Activated CD4-positive, alpha-beta memory T cell treated with anti-CD3 and anti-CD28 coated beads, Interleukin-2, amount 10 ng/mL, durations not matched to agents 7 days and 5 days (primary cell): ENCODE measurements at places on chromosomes 13 and 19. TPM values are rescaled to one million over a fixed set of nuclear protein-coding genes. Genes with fewer than 3 reads are reported as not detected.

GRCh38 chr13:39540929-39541605, 61.9 kb downstream of the LHFPL6 start:
- DNase-seq: no peak
- H3K4me1 ChIP-seq: no peaks in the 10 kb centered on the region
- no peaks in the 10 kb centered on the region for H3K36me3 ChIP-seq
- no peak overlapping the region for H3K27ac ChIP-seq

- H3K36me3 ChIP-seq: peaks cover 22% of the 10 kb centered on the region
- H3K27me3 ChIP-seq: peaks cover 1% of the 10 kb centered on the region
- peak overlapping the region; percentile 98 for H3K27ac ChIP-seq
- peaks cover 62% of the 10 kb centered on the region for H3K4me1 ChIP-seq
- H3K4me3 ChIP-seq: peak overlapping the region; percentile 94
Observed at GRCh38 chr19:54160854-54161253, 1.3 kb upstream of the LENG1 start.

- peaks cover 20% of the 10 kb centered on the region for H3K27me3 ChIP-seq
- no peak for DNase-seq
- H3K4me1 ChIP-seq: peaks cover under 1% of the 10 kb centered on the region
- H3K36me3 ChIP-seq: no peaks in the 10 kb centered on the region
- no peak overlapping the region for H3K27ac ChIP-seq
Observed at GRCh38 chr13:51243832-51244231, 21.6 kb downstream of the FAM124A start.

DNA sequence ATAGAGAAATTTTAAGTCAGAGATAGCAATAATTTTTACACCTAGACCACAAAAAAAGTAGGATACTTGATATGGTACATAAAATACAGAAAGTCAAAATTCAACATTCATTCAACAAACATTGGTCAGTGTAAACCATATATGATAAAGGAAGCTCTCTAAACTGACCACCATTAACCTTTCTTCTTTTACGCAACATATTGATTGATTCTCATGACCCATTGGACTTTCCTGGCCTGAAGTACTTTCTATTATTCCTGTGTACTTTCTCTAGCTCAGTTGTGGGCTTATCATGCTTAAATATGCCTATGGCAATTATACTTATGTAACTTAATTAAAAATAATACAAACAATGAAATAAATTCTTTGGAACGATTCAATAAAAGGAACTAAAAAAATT, 10.7 kb downstream of the PIBF1 start:
- no peaks in the 10 kb centered on the region for H3K27me3 ChIP-seq
- no peak overlapping the region for H3K4me3 ChIP-seq
- peaks cover 2% of the 10 kb centered on the region for H3K4me1 ChIP-seq
- peaks cover 51% of the 10 kb centered on the region for H3K36me3 ChIP-seq

GRCh38 chr19:21617740-21618339, 112.4 kb downstream of the ZNF429 start:
- H3K27me3 ChIP-seq: no peaks in the 10 kb centered on the region
- no peaks in the 10 kb centered on the region for H3K4me1 ChIP-seq
- no peak for DNase-seq
- no peak overlapping the region for H3K4me3 ChIP-seq
- no peaks in the 10 kb centered on the region for H3K36me3 ChIP-seq
- H3K27ac ChIP-seq: no peak overlapping the region

DNA sequence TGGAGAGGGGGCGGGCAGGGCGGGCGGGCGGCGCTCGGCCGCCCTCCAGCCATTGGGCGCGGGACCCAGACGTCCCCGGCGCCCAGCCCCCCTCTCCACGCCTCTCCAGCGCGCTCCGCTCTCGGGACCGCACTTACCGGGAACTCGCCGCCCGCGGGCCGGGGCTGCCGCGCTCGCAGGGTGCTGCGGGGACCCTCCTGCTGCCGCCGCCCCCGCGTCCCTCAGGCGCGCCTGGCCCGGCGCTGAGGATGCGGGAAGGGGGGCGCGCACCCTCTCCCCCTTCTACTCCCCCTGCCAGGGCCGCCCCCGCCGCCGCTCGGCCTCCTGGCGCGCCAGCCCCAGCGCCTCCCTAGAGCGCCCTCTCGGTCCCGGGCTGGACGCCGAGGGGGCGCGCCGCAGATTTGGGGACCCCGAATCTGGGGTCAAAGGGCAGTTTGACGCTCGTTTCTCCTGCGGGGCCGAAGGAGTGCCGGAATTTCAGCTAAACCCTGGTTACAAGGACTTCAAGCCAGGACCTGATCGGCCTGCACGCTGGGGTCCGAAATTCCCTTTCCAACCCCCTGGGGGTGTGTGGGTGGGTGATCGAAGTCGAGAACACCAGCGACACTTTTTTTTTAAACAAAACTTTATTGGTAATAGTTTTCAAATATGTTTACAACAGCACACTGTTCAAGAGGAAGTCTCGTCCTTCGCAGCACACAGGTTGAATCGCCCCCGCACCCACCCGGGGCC, 696 bp upstream of the SAMD1 start:
- DNase-seq: peak; percentile 80
- peaks cover 27% of the 10 kb centered on the region for H3K36me3 ChIP-seq
- peak overlapping the region; percentile 98 for H3K27ac ChIP-seq
- no peaks in the 10 kb centered on the region for H3K27me3 ChIP-seq
- peak overlapping the region; percentile 99 for H3K4me3 ChIP-seq
- peaks cover 23% of the 10 kb centered on the region for H3K4me1 ChIP-seq

- H3K27ac ChIP-seq: peak overlapping the region; percentile 96
- peaks cover 30% of the 10 kb centered on the region for H3K4me1 ChIP-seq
- H3K4me3 ChIP-seq: peak overlapping the region; percentile 79
- peaks cover 59% of the 10 kb centered on the region for H3K36me3 ChIP-seq
- no peak for DNase-seq
- no peaks in the 10 kb centered on the region for H3K27me3 ChIP-seq
Observed at GRCh38 chr19:34678085-34678412, 571 bp downstream of the ZNF302 start.

DNA sequence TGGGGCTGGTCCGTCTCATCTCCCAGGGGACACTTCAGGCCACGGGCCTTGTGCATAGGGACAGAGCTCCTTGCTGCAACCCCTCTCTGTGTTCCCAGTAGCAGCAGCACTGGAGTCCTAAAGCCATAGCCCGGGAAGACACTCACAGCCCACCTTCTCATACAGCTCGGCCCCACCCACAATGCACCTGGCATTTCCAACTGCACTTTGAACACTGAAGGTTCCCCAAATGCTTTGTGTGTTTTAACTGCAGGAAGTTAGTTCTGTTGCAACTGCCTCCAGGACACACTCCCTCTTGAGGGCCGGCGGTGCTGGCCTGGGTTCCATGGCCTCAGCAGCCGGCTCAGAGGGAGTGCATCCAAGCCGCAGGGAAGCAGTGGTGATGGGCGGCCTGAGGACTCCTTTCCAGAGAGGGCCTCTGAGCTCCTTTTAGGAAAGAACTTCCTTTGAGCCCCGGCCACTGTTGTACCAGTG, 22.7 kb upstream of the TMEM255B start:
- no peak overlapping the region for H3K4me3 ChIP-seq
- peaks cover 17% of the 10 kb centered on the region for H3K27me3 ChIP-seq
- no peaks in the 10 kb centered on the region for H3K36me3 ChIP-seq
- H3K27ac ChIP-seq: no peak overlapping the region
- H3K4me1 ChIP-seq: peaks cover 9% of the 10 kb centered on the region

GRCh38 chr13:23386533-23386932, 47.0 kb downstream of the SACS start:
- no peak overlapping the region for H3K27ac ChIP-seq
- no peaks in the 10 kb centered on the region for H3K36me3 ChIP-seq
- peaks cover 26% of the 10 kb centered on the region for H3K4me1 ChIP-seq
- no peak overlapping the region for H3K4me3 ChIP-seq
- DNase-seq: no peak
- peaks cover 14% of the 10 kb centered on the region for H3K27me3 ChIP-seq

DNA sequence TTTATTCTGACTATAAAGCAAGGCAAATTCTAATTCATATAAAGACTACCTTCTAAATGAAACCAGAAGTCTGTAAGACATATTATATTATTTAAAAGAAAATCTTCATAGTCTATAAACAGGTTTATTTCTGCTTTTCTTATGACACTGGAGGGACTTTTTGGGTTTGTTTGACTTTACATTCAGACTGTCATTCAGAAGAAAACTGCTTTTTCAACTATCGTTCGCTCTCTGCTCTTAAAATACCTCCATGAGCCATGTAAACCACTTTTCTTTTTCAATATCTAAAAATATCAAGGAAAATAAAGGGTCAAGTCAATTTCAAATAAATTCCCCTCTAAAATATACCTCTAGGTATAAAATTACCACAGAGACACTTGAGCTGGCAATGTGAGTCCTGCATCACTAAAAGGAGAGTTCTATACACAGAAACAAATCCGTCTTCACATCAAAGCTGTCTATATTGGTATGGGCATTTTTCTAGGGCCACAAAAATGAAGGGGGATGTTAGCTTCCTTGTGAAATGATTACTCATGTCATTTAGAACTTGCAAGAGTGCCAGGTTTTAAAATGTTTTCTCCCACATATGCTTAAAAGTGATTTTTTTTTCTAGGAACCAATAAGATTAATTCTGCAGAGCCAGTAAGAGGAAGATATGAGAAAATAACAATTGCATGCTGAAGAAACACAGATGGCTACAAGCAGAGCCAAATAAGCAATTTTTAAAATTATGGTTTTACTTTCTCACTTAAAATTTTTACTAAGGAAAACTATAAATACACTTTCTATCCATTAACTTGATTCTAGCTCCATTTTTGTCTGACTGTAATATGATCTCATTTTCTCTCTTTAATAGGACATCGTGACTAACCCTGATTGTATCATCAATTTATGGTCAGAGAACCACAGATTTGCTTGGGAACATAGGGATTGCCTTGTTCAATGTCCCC, 181.8 kb downstream of the TBC1D4 start:
- no peaks in the 10 kb centered on the region for H3K27me3 ChIP-seq
- H3K4me1 ChIP-seq: no peaks in the 10 kb centered on the region
- no peak overlapping the region for H3K4me3 ChIP-seq

Gene SLC10A2
- total RNA-seq: not detected

Gene SRRM5
- 0.45 TPM for total RNA-seq
